Fibroblast of skin of abdomen (primary cell): ENCODE measurements at places on chromosomes 5 and 9.

DNA sequence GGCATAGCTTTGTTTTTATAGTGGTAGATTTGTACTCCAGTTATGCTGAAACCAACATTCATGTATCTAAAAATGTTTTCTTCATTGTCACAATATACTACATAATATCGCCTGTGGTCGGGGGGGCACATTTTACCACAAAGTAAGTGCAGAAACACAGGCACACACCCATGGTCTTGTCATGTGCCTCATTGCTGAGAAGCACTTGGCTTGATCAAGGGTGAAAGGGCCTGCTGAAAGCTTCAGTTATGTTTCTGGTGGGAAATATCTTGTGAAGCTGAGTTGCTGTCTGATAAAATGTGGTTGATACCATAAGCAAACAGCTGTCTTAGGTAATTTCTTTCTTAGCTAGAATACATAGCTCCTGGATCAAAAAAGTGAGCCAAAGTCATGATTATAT lies 393.1 kb downstream of the MAN2A1 start:
- DNase-seq: no peak

- peak; percentile 18 for DNase-seq
These were observed 35.6 kb downstream of the GPBP1 start for GRCh38 chr5:57209316-57210040.

DNA sequence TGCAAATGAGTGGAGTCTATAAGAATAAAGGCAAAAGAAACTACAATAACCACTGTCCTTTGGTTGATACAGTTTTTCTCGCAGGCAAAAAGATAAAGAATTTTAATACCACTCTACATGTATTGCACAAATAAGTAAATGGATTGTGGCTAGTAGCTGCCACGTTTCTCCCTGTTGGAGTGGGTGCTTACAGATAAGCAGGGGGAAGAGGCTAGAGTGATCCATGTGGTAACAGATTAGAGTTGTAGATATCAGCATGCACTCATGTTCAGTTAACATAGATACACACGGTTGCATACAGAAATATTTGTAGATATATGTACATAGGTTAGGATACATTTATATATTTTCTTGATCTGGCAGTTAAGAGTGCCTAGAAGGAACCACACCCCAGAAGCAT lies 179.5 kb downstream of the ARHGEF28 start:
- no peak for DNase-seq

GRCh38 chr5:56212130-56212879 lies 20.8 kb downstream of the ANKRD55 start:
- no peak for DNase-seq

- peak; percentile 41 for DNase-seq
These were observed 53.3 kb upstream of the SLIT3 start for GRCh38 chr5:169354263-169354662.
